ENCODE measurements at places on chromosomes 16 and 17.

- no peak for DNase-seq
Observed at GRCh38 chr16:4510747-4511426, 27.7 kb downstream of the CDIP1 start.

GRCh38 chr16:7321661-7322060 is 11.0 kb upstream of the RBFOX1 start:
- no peak for DNase-seq

DNA sequence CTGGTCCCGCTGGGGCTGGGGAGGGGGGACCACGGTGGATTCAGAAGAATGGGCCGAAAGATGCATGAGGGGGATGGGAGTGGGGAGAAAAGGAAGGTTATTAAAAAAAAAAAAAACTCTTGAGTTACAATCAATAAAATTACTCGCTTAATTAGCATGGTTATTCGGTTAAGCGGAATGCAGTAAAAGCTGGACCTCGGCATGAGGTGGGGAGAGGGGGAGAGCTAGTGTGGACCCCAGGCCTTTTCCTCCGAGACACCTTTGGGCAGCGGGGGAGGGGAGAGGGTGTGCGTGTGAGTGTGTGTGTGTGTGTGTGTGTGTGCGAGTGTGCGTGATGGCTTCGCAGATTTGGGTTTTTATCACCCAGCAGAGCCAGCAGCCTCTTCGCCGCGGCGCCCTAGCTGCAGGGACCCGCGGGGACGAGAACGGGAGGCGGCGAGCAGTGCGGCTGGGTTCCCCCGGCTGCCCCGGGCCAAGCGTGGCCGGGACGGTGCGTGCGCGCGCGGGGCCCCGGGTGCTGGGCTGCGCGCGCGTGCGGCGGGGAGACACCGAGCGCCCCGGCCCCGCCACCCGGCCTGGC is 3.7 kb downstream of the BAHCC1 start:
- no peak for DNase-seq

DNA sequence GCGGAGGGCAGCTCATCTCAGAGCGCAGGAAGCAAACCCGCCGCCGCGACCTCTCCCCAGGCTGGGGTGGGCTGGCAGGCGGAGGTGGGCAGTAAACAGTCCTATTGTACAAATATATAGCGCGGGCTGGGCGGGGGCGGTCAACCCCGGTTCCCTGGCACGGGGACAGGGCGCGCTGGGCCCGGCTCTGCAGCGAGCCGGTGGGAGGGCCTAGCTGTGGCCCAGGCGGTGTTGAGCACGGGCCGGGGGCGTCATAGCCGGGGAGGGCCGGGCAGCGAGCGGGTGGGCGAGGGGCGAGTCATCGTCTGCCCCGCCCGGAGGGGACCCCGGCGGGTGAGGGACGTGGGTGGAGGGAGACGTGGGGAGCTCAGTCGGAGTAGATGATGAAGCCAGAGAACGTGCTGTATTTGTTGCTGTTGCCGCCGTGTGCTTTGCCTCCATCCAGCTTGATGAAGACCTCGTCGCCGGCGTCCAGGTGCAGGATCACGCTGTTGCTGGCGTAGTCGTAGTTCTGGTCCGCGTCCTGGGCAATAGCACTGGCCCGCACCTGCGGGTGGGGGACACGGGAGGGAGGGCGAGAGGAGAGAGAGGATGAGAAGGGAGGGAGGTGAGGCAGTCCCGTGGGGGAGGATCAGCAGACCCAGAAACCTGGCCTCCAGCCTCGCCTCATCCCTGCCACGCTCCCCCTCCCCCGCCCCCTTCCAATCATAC is 8.1 kb downstream of the C1QL1 start:
- DNase-seq: no peak

DNA sequence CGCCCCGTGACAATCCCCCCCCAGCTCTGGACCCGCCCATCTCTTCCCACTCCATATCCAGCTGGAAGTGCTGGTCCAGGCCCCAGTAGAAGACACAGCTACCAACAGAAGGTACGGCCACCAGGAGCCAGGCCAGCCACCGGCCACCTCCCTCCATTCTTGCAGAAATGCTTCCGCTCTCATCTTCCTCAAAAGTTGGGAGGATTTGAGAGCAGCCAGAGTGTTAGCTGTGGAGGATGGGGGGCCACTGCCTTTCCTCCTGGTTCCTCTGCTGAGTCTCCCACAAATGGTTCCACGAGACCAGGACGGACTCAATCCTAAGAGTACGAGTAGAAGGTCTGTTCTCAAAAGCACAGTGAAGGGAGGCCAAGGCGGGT is 78.3 kb downstream of the GAS7 start:
- DNase-seq: peak; percentile 73

DNA sequence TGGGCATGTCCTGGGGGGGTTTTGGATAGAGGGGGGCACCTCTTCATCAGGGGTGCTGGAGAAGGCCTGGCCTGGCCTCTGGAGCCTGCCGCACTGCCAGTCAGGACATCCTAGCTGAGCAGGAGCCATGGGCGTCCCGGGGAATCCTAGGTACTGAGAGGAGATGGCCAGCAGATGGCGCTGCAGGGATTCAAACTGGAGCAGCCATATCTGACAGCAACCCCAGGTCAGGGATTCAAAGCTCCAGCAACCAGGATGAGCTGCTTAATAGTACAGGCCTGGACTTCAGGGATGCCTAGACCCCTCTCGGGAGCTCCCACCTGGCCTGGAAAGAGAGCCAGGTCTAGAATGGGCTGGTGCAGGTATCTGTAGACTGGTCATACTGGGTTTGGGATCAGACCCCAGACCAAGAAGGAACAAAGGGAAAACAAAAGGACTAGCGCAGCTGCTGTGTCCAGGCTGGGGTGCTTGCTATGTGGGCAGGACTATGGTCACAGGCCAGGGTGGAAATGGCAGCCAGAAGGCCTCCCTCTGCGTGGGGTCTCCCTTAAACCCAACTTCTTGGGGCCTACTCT is 306.9 kb upstream of the RBFOX1 start:
- no peak for DNase-seq

GRCh38 chr17:78359321-78359996 is 418 bp downstream of the SOCS3 start:
- no peak for DNase-seq

DNA sequence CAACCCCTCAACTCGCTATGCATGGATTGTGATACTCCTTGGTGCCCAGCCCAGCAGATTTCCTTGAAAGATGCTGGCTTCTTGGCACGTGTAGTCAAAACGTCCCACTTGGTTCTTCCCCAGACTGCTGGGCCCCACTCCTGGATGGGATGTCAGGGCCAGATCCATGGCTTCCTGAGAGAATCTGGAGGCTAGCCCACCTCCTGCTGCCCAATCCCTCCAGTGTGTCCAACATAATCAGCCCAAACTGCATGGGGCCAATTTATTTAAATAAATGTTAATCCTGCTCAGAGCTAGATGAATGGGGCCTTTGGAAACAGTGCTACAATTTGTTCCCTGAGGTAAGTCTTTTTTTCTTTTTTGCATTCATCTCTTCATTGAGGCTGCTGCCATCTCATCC is 49.4 kb downstream of the WSB1 start:
- DNase-seq: no peak

DNA sequence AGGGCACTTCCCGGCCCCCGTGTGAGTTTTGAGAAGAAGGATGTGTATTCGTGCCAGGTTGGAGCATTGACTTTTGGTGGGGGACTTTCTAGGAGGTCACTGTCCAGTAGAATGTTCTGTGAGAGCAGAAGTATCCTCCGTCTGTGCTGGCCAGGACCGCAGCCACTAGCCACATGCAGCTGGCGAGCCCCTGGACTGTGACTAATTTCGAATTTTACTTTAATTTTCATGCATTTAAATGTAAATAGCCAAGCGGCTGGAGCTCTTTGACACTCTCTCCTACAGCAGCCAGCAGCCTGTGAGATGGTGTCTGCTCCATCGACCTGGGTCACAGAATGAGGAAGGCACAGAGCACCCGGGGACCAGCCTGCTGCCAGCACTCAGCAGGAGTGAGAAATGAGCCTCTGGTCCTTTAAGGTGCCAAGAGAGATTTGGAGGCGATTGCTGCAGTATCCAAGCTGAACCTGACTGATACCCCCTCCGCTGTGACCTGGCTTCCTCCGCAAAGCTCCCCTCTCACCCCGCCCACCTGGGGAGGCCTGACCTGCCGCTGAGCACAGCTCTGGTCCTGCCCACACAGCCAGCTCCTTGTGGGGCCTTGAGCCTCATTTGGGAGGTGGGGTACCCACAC is 7.8 kb downstream of the ATP2A3 start:
- DNase-seq: no peak

- DNase-seq: peak; percentile 81
Observed at GRCh38 chr17:17849147-17849820, 12.5 kb upstream of the SREBF1 start.

GRCh38 chr17:19290066-19290705 is 53.0 kb downstream of the EPN2 start:
- DNase-seq: no peak

DNA sequence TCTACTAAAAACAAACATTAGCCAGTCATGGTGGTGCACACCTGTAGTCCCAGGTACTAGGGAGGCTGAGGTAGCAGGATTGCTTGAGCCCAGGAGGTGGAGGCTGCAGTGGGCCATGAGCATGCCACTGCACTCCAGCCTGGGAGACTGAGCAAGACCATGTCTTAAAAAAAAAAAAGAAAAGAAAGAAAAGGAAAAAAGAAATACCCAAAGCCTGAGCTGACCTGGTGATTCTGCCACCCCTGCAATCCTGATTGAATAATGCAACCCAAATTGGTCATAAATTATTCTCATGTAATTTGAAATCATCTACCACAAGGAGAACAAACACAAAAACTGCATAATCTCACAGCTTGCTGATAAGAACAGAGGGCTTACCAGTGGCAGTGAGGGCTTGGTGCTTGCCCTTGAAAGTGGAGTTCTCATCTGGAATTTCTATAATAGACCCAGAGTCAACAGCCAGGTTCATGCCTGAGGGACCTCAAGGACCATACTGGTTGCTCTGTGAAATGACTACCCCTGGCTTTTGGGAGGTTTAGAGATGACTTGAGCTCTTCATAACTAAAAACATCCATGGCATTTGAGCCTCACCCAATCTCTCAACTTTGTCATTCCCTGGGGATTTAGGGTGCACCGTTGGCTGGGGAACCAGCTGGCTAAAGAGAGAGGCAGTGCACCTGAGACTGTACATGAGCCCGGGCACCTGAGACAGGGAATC is 35.4 kb upstream of the TMC5 start:
- DNase-seq: no peak

- DNase-seq: no peak
Observed at GRCh38 chr17:71919186-71919585, 201.6 kb upstream of the SOX9 start.

- no peak for DNase-seq
Observed at GRCh38 chr17:1989135-1989534, 36.0 kb downstream of the RTN4RL1 start.

DNA sequence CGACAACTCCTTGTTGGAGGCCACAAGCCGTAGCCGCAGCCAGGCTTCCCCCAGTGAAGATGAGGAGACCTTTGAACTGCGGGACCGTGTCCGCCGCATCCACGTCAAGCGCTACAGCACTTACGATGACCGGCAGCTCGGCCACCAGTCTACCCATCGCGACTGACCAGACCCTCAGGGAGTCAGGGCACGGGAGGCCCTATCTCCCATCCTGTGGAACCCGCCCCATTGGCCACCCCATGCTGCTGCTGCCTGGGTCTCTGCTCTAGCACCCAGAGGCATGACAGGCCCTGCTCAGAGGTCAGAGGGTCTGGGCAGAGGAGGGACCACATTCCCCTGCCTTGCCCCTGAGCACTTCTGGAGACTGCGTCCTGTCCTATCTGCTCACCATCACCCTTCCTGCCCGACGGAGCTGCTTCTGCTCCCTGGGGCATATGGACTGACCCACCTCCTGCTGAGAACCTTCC is 8.9 kb downstream of the TNFAIP1 start:
- no peak for DNase-seq

GRCh38 chr17:80703142-80703478 is 158.5 kb downstream of the RPTOR start:
- no peak for DNase-seq

DNA sequence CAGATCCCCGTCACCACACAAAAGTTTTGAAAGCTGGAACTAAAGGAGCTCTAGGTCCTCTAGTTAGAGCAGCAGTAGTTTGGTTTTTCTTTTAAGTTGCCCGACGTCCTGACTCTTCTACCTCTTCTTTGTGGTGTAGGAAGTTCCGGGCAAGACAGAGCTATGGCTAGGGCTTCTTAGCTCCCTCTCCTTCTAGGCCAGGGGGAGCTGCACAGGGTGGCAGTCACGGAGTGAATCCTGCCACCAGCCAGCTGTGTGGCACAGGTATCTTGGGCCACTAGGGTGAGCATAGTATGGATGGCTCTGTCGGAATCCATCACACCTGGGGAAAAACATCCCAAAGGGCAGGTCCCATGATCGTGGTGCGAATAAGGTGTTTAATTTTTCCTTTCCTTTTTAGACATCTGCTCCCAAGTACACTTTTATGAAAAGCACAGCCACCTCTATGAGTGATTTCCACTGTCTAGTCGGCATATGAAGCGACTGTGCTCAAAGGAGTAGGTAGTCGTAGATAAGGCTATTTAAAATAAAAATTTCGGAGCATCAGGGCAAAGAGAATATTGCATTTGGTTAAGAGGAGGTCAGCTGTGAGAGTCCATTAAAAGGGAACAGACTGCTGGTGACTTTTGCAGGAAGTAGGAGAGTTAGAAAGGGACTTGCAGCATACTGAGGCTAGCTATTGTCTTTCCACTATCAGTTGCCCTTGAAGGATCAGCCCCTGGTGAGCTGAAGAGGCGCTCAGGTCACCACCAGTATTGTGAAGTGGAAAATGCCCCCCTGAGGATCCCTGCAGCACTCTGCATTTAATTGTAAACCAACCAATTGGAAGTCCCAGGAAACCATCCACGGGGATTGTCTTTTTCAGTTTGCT is 2.1 kb downstream of the PRKCA start:
- peak; percentile 43 for DNase-seq

DNA sequence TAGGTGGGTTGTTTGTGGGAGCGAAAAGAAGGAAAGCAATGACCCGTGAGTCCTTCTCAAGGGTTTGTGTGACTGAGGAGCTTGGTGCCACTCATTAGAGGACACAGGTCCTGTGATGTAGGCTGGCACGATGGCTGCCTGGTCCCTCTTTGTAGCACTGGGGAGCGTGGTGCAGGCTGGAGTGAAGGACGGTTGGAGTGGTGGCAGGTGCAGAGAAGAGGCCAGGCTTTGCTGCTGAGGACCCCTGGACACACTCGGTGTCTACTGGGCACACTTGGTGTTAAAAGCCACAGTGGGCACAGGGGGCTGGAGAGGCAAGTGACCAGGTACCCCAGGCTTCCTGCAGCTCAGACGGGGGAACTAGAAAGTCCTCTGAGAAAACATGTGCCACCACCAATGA is 106.0 kb downstream of the NTN1 start:
- no peak for DNase-seq
